ENCODE measurements at places on chromosomes 5 and 9. TPM values are rescaled to one million over a fixed set of nuclear protein-coding genes. Genes with fewer than 3 reads are reported as not detected.

DNA sequence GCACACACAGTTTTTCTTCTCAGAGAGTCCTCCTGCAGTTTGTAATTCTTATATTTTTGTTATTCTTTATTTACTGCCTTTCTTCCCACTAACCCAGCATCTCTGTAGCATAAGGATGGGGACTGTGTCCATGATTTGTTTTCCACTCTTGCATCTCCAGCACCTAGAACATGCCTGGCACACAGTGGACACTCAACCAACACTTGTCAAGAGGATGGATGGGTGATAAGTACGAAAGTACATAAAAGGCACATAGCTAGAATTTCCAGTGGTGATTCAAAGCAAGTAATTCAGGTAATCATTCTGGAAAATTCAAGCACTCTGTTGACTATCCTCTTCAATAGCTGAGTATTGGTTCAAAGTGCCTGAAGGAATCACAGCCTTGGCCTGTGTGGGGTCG lies 60.2 kb upstream of the TRIO start:
- DNase-seq = no peak

- peak; percentile 76 for DNase-seq
Measured at GRCh38 chr9:99824378-99825171, 2.9 kb downstream of the NR4A3 start.

GRCh38 chr5:91408710-91409109 lies 25.6 kb upstream of the ARRDC3 start:
- DNase-seq = no peak

- no peak for DNase-seq
Measured at GRCh38 chr5:72555871-72556270, 48.7 kb upstream of the ZNF366 start.

DNA sequence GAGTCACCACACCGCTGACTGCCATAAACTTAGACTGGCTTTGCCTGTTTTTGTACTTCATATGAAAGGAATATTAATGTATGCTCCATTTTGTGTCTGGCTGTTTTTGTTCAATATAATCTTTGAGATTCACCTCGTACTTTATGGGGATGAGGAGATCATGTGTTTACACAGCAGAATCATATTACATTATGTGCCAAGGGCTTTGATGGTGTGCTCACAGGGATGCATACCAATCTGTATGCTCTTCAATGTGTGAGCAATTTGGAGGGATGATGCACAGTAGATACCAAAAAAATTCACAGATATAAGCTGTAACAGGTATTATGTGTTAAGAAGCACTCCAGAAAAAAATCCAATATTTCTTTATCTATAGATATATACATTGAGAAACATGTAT lies 113.7 kb downstream of the GABRB2 start:
- no peak for DNase-seq

GRCh38 chr5:90193185-90193822 lies 216.3 kb downstream of the CETN3 start:
- DNase-seq = no peak

- DNase-seq = no peak
Measured at GRCh38 chr5:7181841-7182240, 214.1 kb upstream of the ADCY2 start.

DNA sequence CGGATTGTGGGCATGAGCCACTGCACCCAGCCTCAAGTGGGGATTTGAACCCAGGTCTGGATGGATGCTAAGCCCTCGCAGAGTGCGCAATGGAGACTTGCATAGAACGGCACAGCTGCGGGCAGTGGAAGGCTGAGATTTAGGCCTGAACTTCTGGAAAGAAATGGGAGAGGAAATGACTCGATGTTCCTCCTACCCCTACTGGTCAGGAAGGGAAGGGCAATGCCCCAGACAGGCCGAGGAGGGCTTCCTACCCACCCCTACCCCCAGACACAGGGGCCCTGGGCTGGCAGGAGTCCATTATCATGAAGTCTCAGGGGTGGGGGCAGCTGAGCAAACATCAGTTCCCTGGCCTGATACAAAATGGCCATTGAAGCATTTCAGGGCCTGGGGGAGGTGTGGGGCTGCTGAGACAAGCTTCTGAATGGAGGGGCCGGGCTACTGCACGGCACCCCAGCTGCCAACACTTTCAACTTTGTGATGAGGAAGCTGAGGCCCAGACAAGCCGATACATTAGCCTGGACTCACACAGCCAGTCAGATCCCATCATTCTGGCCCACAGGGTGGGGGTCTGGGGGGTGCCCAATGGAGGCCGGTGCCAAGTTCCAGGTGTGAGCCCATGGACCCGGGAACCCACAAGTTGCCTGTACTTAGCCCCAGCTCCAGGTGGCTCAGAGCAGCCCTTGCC lies 13.5 kb upstream of the WDR38 start:
- no peak for DNase-seq

DNA sequence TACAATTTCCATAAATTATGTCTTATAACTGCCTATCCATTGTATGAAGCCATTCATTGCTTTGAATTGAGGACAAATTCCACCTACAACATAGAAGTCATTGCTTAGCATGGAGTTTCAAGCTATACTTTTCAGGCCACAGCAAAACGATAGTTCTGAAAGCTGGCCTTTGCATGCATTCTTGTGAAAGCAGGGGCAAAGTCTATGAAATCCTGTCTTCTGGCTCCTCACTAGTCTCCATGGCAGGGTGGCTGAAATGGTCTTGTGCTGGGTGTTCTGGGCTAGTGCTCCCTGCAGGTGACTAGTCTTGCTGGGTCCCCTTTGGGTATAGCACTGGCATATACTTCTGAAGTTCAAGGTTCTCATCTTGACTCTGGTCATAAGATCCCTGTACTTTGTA lies 353.9 kb upstream of the ZNF608 start:
- no peak for DNase-seq

DNA sequence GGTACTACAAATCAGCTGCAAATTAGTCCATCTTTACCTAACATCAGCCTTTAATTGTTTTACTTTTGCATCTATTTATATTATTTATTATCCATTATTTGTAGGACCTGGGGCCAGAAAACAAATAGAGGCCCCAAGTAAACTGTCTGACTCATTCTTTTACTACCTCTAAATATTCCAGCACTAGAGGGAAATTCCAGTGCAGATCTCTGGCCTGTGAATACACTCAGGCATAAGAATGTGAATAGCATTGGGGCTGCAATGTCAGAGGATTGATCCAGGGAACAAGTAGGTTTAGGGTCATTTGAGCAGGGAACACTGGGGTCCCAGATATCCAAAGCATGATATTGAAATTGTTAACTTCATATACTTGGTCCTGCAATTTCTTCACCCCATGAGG lies 176.6 kb upstream of the TYRP1 start:
- no peak for DNase-seq

DNA sequence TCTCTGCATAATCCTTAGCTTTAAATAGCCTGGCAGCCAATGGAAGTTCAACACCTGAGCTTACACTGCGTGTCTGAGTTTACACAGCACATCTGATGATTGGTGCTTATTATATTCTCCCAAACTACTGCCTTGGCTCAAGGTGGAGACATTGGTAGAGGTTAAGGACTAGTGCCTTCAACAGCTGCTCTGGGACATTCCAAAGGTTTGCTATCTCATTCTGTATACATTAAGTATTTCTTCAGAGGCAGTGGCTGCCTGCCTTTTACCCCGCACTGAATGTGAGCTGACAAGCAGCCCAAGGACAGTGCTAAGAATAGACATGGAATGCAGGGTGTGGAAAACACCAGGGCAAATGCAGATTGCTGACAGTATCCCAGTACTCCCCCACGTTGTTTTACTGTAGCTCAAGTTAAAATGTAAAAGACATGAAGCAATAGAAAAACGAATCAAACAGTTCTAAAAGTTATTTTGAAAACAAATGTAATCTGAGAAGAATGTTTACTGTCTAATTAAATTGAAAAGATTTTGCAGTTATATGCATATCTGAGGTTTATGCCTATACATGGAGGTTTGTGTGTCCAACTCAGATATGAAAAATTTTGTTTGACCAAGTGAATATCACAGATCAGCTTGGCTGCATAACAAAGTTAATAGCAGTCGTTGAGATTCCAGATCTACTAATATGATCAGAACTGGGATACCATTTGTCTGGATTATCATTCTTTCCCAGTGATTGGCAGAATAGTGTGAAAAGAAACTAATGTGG lies 1.8 kb downstream of the HSPB3 start:
- no peak for DNase-seq

DNA sequence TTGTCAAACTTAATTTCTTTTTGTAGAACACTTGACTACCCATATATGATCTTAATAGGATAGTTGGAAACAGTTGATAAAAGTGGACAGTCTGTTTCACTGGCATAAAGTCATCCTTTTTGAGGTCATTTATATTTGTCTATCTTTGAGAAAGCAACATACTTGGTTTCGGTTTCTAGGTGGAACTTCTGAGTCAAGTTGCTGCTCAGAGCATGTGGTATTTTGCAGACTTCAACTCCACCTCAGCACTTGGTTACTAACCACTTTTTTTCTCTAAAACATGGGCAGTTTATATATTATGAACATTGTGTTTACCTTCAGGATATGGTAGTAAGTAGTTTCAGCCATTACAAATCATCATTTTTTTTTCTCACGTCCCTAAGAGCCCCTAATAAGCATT lies 1749.0 kb upstream of the C9orf72 start:
- DNase-seq = no peak

GRCh38 chr9:7827792-7828191 lies 28.2 kb upstream of the DMAC1 start:
- DNase-seq = no peak

GRCh38 chr5:134148316-134148715 lies 28.4 kb downstream of the SKP1 start:
- no peak for DNase-seq

- DNase-seq = no peak
Measured at GRCh38 chr5:116135344-116135743, 50.5 kb downstream of the COMMD10 start.

DNA sequence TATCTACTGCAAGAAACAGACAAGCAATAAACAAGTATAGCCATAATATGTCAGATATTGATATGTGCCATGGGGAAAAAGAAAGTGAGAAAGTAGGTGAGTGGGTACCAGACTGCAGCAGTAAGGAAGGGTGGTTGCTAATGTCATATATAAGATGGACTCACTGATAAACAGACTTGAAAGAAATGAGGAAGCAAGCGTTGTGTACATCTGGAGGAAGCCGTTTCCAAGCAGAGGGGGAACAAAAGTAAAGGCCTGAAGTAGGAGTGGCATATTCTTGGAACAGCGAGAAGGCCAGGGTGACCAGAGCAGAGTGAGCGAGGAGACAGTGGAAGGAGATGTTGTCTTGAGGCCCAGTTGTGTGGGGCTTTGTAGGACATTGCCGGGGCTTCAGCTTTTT lies 142.2 kb upstream of the MAP3K1 start:
- DNase-seq = no peak

- DNase-seq = no peak
Measured at GRCh38 chr5:120146787-120147186, 317.3 kb upstream of the PRR16 start.

- no peak for DNase-seq
Measured at GRCh38 chr5:23402585-23402984, 104.8 kb upstream of the PRDM9 start.

GRCh38 chr9:113638897-113639296 lies 175.4 kb downstream of the RGS3 start:
- DNase-seq = peak; percentile 9

DNA sequence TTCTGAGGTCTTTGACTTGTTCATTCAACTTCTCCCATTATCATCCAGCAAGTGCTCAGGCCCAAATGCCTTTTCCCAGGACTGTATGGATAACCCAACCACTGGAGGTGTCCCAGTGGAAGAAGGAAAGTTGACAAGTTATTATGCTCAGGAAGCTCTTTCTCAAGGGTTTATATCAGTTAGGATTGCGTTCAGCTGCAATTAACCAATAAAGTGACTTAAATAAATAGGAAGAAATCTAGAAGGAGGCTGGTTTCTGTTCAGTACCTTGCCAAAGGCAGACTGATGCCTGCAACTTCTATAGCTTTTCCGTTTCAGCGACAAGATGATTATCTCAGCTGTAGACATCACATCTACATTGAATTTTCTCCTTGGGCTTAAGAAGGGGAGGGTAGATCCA lies 52.1 kb downstream of the ENC1 start:
- DNase-seq = no peak

- DNase-seq = no peak
Measured at GRCh38 chr5:16889972-16890519, 46.0 kb downstream of the MYO10 start.

- peak; percentile 87 for DNase-seq
Measured at GRCh38 chr9:93096131-93096802, at the start of gene CARD19. TSS of gene CARD19 (plus strand) at chr9:93096217. CDS start at chr9:93096346, 129 bp downstream.

DNA sequence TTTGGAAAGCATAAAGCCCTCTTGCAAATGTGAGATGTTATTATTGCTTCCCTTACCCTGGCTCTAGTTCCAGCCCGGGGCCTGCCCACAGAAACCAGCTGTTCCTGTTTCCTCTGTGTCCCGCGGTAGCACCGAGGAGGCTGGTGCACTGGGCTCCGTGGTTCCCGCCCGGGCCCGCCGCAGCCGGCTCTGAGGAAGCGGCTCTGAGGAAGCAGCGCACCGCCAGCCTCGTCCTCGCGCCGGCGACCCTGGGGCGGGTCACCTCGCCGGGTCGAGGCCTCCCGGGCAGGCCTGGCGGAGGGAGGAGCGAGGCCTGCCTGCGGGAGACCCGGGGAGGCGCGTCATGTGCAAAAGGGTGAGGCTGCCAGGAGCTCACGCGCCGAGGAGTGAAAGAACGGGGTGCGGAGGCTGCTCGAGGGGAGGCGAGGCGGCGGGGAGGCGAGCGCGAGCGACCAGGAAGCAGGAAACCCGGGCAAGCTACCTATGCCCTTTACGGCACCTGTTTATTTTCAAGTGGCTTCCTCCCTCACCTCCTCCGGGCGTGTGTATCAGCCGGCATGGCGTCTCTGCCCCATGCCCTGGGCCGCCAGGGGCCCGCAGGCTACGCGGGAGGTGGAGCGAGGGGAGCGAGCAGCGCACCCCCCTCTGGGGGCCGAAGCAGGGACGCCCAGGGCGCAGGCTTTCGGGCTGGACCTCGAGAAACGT lies 61.3 kb upstream of the MEGF10 start:
- peak; percentile 87 for DNase-seq

The CDO1 gene
- total RNA-seq = 20.1 TPM

The GRIA1 gene
- total RNA-seq = 21.9 TPM

The PDE6A gene
- total RNA-seq = 0.09 TPM

The FOXD4 gene
- 0.75 TPM for total RNA-seq

The PIP5KL1 gene
- total RNA-seq = 3.5 TPM

The PCDHGA1 gene
- total RNA-seq = 0.46 TPM

The IL5 gene
- total RNA-seq = not detected

The PIP5K1B gene
- total RNA-seq = 36.5 TPM

The ZFP2 gene
- 2.1 TPM for total RNA-seq

The KIF24 gene
- 0.46 TPM for total RNA-seq

The LAMC3 gene
- 28.5 TPM for total RNA-seq

The LYSMD3 gene
- 21.0 TPM for total RNA-seq
